ENCODE measurements at places on chromosomes 3 and 15.
A peak's percentile ranks its signal among the peaks of the same experiment; 100 is the strongest.

- DNase-seq: peak; percentile 74
Measured at GRCh38 chr3:48400824-48401433, 28.9 kb downstream of the FBXW12 start.

DNA sequence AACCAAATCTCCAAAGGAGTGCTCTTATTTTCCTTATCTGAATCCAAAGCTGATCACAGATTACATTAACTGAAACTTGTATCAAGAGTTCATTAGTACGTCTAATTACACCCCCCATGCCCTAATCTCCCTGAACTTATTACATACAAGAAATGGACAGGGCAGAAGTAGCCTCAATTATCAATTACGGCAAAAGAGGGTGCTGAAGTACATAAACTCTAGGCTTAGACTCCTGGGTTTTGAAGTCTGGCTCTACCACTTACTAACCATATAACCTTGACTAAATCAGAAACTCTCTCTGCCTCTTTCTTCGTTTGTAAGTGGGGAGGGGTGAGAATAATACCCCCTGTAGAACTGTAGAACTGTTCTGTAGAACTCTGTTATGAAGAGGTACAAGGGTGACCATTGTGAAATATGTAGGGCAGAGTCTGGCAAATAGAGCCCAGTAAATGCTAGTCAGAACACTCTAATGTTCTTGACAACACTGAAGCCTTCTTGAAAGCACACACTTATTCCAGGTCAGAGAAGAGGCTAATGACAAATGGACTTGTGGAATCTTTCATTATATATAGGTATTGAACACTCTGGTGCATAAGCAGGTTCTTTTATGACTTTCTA, 19.6 kb upstream of the OR5K4 start:
- peak; percentile 70 for DNase-seq

GRCh38 chr3:184688251-184688881, 23.5 kb downstream of the MAGEF1 start:
- peak; percentile 79 for DNase-seq

DNA sequence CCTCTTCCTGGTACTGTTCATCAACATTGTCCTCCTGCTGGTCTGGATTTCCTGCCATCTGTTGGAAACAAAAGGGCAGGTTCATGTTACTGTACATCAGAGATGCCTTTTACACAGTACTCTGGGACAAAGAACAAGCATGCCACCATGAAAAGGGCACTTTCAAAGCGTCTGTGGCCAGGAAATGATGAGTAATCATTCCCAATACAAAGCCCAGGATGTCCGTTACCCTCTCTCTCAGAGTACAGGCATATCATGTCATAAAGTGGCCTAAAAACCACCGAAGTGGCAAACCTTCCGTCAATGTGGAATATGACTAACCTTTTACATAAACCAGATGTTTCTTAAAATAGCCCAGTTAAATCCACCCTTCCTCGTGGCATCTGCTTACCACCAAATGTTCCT, 71.2 kb downstream of the GOLIM4 start:
- peak; percentile 87 for DNase-seq

- peak; percentile 22 for DNase-seq
Measured at GRCh38 chr3:20104167-20104661, 64.0 kb downstream of the KAT2B start.

DNA sequence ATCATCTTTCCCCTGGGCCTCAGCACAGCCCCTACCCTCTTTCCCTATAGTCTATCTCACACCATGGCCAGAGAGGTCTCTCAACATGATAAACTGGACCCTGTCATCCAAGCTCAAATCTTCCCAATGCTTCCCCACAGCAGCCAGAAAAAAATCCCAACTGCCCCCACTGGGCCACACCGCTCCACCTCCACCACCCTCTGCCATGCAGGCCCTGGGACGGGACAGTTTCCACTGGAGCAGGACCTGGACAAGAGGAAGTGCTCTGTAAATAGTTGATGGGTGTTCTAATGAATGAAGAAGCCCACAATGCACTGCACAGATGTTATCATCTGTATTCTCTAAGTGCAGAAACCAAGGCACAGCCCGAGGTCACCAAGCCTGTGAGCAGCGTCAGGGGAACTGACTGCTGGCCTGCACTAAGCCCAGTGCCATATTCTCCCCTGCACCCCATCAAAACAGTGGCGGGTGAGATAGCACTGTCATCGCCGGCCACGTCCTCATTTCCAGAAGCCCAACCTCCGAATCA, 161.1 kb downstream of the NUP210 start:
- DNase-seq: no peak

DNA sequence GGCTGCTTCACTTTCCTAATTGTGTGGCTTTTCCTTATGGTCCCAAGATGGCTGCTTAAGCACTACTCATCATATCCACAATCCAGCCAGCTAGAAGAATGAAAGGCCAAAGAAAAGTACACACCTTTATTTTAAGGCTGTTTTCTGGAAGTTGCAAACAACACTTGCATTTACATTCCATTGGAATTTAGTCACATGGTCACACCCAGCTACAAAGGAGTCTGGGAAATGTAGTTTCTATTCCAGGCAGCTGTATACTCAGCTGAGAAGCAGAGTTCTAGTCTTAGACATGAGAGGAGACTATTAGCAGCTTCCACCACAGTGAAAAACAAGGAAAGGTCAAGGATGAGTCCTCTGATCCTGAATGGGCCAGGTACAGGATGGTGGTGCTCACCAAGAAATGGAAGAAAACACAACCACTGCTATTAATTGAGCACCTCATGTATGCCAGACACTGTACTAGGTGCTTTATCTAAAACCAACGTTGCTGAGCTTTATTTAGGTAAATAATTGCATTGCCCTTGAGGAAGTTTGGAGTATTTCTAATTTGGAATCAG, 28.0 kb upstream of the ATG7 start:
- DNase-seq: peak; percentile 61

DNA sequence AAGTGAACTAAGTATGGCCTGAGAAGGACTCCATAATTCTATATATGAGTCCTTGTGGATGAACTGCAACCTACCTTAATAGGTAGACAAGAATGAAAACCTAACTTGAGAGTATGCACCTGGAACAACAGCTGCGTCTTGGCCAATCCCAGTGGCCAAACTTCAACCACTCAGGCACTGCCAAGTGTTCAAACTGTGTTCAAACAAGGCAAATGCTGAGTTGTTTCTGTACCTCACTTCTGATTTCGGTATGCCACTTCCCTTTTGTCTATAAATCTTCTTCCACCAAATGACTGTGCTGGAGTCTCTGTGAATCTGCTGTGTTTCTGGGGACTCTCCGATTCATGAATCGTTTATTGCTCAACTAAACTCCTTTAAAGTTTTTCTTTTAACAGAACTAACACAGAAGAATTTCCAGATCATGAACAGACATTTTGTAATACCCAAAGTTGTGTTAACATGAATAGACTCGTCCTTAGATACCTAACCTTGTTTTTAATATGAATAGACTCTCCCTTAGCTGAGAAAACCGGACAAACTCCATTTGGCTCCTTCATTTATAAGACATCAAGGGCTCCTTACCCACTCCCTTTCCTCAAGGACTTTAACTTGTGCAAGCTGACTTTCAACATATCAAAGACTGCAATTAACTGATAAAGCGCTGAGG, 4.1 kb downstream of the ZNF717 start:
- DNase-seq: peak; percentile 5

GRCh38 chr3:53043738-53044137, 2.1 kb downstream of the SFMBT1 start:
- DNase-seq: no peak

- peak; percentile 51 for DNase-seq
Measured at GRCh38 chr3:192830291-192831110, 87.2 kb downstream of the MB21D2 start.

DNA sequence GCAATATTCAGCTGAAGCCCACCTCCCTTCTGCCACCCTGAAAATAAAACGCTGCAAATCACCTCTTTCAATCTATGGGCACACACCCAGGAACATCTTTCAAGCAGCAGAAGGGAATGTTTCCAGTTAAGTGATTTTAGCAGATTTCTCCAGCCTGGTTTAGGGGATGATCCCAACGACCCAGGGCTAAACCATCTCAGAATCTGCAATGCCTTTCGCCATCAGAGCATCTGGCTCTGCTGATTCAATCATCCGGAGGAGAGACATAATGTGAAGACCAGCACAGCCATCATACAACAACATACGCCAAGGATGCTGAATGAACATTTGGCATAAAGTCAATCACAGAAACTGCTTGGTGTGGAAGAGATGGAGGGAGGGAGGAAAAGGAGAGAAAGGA, 15.5 kb upstream of the LRRN1 start:
- no peak for DNase-seq

DNA sequence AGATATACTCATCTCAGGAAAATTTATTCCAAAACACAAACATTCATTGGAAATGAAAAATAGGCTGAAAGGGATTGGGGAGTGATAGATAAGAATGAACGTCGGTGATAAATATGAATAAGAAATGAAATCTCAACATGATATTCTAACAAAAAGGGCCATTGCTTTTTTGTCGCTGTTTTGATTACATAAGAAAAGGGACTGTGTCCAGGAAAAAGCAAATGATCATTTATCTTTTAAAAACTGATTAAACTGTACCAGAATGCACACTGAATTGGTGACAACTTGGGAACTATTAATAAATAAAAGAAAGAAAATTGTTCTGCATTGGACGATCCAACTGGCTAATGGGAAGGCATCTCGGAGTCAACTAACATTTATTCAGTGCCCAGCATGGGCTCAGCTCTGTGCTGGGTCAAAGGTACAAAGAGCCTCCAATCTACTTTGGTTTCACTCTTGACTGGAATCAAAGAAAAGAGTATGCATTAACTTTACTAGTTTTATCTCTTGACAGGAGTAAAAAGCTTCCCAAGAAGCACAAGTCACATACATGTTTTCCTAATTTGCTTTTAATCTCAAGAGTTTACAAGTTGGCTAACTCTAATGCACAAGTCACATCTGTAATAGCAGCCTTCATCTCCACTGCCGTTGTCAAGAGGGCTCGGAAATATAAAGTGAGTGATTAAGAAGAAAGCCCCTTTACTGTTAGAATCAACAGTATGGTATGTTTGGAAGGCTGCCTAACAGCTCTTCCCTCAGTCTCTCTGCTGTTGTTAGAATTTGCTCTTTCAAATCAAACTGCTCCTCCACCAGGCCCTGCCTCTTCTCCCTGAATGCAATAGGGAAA, 280.0 kb downstream of the IGSF11 start:
- DNase-seq: no peak

GRCh38 chr3:36373084-36373483, 7.2 kb upstream of the STAC start:
- peak; percentile 38 for DNase-seq

GRCh38 chr3:174342941-174343501, 516.1 kb upstream of the NAALADL2 start:
- DNase-seq: peak; percentile 33

- no peak for DNase-seq
Measured at GRCh38 chr3:108833611-108834010, 11.0 kb downstream of the TRAT1 start.

- no peak for DNase-seq
Measured at GRCh38 chr3:117565777-117566176, 856.2 kb downstream of the TUSC7 start.

GRCh38 chr15:59562448-59563186, 49.0 kb upstream of the GCNT3 start:
- DNase-seq: no peak

- no peak for DNase-seq
Measured at GRCh38 chr3:165885558-165886270, 48.5 kb upstream of the BCHE start.

GRCh38 chr3:6739288-6739687, 121.6 kb upstream of the GRM7 start:
- DNase-seq: no peak

DNA sequence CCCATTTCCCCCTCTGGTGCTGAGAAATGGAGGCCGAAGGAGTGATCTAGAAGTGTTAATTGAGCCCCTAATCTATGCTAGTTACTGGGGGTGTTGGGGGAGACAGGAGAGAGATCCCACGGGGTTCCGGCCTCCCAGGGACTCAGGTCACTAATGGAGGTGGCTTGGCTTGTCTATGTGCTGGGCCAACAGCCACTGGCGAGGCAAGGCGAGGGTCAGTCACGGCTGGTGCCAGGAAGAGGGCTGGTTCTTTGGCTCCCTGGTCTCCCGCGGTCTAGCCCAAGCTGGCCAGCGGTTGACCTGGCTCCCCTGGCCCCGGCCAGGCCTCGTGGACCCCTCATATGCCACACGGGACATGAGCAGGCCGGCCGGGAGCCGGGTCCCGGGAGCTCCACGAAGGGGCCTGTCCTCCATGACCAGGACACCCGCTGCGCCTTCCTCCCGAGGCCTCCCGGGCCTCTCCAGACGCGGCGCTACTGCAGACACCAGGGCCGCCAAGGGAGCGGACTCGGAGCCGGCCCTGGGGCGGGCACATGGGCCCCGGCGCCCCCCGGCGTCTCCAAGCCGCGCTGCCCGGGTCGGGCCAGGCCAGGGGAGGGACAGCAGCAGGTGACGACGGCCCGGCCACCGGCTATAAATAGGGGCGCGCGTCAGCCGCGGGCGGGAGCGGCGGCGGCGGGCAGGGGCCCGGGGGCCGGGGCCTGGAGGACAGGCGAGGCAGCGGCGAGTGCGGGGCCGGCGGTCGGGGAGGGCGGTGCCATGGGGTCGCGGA, at the start of gene ALPK3:
Gene ALPK3, plus strand, starts transcription at position 663 of the 772 bp plus-strand sequence. Its CDS starts 97 bp downstream, at position 760.
- no peak for DNase-seq

- DNase-seq: no peak
Measured at GRCh38 chr3:129323651-129324294, 45.1 kb downstream of the HMCES start.

DNA sequence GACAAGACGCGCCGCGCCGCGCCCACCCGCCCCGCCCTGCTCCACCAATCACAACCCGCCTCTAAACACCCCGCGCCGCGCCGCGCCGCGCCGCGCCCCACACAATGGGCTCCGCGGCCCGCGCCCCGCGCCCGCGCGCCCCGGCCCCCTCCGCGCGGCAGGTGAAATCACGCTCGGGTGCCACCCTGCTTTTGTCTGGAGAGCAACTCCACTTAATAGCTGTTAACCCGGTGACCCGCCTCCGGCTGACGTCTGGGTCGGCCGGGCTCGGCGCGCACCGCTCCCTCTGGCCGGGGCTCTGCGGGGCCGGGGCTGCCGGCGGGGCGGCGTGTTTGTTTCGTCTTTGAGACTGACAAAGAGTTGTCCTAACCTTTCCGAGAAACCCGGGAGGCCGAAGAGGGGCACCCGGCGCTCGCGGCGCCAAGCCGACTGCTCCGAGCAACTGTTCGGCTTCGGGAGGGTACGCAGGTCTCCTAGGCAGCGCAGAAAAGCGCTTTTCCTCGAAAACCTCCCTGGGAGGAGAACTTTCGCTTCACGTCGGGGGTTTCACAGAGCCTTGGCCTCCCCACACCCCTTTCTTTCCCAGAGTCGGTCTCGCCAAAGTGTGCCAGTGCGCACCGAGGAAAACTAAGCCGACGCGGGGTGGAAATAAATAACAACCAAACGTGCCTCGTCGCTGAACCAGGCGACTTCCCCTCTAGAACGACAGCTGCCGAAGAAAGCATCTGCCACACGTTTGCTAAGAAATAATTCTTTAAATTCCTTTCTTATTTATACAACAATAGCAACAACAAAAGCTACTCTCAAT, 518.4 kb downstream of the FOXP1 start:
- DNase-seq: peak; percentile 56

DNA sequence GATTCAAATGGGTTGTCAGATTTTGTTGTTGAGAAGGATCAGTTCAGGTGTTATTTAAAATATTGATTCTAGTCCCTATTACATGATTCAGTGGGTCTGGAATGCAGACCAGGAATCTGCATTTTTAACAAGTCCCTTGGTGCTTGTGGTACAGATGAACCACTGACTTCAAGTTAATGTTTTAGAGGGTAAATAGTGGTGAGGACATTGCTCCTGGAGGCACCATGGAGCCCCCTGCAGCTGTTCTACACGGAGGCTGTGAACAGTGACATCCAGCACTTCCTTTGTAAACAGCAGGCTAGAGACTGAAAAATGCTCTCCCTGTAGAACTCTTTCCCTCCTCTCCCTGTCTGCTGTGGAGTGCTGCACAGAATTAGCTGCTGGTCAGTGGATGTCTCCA, 4.8 kb upstream of the FSIP1 start:
- DNase-seq: peak; percentile 58

Data from choroid plexus epithelial cell (primary cell).